Activated CD4-positive, alpha-beta T cell treated with anti-CD3 and anti-CD28 coated beads for 24 hours (primary cell): ENCODE measurements at places on chromosomes 11 and 22.

DNA sequence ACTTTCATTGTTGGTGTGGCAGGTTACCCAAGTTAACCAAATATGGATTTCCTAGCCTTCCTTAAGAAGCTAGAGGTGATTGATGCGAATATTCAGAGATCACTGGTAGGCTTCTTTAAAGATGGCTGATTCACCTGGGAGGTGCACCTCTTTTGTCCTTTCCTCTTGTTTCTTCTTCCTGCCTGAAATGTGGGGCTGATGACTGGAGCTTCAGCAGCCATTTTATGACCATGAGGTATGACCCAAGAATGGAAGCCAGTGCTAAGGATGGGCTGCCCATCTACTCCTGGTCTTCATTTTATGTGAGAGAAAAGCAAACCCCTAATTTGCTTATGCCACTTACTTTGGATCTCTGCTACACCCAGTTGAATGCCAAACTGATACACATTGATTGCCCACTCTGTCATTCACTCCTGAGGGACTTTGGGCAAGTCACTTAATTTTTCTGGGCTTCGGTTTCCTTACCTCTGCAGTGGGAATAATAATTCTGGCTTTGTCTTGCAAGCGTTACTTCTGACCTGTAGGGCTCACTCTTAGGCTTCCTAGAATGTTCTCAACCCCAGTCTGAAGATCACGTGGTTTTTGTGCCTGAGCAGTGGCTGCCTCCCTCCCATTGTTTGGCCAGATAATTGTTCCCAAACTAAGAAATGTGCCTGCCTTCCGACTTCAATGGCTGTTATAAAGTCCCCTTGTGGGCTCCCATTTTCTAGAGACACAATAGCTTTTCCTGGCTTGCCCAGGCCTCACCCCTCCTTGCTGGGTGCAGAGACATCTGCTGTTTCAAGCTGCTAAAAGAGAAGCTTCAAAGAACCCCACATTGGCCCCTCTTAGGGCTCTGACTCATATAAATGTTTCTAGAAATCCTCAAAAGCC, 243.1 kb downstream of the ST3GAL4 start:
- no peak for DNase-seq

- DNase-seq = no peak
These were observed 302.7 kb downstream of the ETS1 start for GRCh38 chr11:128284634-128285033.

- DNase-seq = no peak
These were observed 80.0 kb downstream of the C11orf91 start for GRCh38 chr11:33620423-33621171.

DNA sequence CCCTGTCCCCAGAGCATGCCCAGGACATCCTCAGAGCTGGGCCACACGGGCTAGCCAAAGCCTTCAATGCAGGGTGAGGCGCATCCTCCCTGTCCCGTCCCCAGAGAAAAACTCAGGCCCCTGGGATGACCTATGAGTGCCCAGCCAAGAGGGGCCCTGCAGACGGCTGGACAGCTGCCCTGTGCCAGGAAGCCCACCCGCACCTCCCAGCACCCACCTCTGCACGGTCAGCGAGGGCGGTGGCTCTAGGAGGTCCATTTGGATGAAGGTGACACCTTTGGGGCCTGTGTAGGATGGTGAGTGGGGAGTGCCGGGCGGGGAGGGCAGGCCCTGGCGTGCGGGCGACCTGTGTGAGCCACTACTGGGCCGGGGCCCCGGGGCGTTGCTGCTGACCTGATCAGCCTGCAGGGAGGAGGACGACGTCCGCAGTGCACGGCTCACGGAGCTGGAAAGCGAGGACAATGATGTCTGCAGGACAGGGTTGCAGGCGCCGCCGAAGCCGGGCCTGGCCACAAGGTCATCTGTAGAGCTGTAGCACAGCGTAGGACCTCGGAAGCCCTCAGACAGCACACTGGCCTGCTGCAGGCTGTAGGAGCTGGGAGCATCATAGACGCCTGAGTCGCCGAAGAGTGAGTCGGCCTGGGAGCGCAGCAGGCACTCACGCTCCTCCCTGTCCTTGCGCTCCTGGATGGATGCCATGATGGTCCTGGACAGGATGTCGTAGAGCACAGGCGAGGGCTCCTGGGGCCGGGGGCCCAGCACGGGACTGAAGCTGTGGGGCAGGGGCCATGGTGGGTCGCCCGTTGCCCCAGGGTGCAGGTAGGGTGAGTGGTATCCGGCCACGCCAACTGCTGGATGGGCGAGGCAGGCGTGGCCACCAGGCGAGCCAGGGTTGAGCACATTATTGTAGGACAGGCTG, 180.5 kb downstream of the IGLL1 start:
- no peak for DNase-seq

- DNase-seq = no peak
These were observed 18.5 kb downstream of the NUMA1 start for GRCh38 chr11:72061739-72062396.

DNA sequence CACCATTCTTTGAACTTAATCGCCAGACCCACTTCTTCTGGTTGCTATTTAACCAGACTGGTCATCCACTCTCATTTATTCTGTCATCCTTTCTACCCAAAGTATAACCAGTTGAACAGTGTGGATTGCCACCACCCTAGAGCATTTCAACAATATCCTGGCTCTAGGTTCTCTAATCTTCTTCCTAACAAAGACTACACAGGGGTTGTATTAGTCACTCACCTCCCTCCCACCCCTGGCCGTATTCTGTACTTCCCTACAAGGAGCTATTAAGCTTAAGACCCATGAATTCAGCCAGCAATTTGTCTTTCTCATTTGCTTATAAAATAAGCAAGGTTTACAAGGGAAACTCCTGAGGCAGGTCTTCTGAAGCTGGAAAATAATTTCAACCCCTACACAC, 46.9 kb upstream of the CEP126 start:
- DNase-seq = no peak

GRCh38 chr11:87443707-87444106, 406.0 kb downstream of the TMEM135 start:
- DNase-seq = no peak

GRCh38 chr11:30561691-30562415, 24.3 kb downstream of the MPPED2 start:
- no peak for DNase-seq

DNA sequence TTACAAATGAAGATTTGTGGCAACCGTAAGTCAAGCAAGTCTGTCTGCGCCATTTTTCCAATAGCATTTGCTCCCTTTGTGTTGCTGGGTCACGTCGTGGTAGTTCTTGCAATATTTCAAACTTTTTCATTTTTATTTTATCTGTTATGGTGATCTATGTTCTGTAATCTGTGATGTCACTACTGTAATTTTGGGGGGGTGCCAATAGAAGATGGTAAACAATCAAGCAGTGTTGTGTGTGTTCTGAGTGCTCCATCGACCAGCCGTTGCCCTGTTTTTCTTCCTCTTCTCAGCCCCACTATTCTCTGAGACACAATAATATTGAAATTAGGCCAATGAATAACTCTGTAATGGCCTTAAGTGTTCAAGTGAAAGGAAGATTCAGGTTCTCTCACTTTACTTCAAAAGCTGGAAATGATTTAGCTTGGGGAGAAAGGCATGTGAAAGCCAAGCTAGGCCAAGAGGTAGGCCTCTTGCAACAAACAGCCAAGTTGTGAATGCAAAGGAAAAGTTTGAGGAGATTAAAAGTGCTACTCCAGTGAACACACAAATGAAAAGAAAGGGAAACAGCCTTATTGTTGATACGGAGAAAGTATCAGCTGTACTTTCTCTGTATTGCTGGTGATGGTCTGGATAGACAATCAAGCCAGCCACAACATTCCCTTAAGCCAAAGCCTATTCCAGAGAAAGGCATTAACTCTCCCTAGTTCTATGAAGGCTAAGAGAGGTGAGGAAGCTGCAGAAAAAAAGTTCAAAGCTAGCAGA, 7.5 kb downstream of the ZC3H12C start:
- DNase-seq = no peak

DNA sequence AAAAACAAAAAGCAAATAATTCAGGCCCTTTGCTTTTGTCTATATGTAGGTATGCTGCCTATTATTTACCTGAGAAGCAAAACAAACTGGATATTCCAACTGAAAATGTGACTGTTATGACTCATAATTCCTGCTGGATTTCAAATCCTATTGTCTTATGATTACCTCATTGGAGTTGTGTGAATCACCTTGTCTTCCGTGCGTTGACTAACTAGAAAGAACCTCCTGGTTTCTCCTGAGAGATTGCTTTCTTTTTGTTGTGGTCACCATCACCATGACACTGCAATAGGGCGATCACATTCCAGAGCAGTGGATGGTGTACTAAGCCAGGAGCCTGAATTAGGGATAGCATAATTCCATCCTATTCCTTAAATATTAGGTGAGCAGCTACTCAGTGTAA, 23.0 kb upstream of the EXPH5 start:
- no peak for DNase-seq

DNA sequence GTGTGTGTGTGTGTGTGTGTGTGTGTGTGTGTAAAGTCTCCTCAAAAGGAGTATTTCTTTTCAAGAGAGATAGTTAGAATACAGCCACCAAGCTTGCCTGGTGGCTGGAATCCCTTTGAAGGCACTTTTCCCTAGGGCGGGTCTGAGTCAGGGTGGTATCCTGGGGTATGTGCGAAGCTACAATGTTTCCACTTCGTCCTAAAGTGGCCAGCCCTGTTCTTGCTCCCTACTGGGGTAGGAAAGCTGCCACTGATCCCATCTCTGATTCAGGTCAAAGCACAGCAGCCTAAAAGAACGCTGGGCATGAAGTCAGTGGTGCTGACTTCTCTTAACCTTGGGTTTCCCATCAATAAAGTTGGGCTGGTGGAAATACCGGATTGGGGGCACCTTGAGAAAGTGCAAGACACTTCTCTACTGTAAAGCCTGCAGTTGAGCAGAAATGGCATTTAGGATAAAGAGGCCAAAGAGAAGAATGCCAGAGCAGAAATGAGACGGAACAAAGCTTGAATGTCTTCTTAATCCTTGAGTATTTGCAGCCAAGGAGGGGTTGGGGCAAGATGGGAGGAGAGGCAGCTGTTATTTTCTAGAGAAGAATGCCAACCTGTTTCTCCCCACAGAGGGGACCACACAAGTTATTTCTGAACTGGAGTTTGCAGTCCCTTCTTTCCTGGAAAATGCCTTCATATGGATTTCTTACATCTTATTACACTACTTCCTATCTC, 35.3 kb downstream of the ZNRF3 start:
- no peak for DNase-seq
